Tibial nerve (tissue), 4 donors: ENCODE measurements at places on chromosomes 16 and 17. TPM values are rescaled to one million over a fixed set of nuclear protein-coding genes. Genes with fewer than 3 reads are reported as not detected.
A peak's percentile ranks its signal among the peaks of the same experiment; 100 is the strongest.

Gene TSPOAP1
- total RNA-seq: 16.3 TPM

DNA sequence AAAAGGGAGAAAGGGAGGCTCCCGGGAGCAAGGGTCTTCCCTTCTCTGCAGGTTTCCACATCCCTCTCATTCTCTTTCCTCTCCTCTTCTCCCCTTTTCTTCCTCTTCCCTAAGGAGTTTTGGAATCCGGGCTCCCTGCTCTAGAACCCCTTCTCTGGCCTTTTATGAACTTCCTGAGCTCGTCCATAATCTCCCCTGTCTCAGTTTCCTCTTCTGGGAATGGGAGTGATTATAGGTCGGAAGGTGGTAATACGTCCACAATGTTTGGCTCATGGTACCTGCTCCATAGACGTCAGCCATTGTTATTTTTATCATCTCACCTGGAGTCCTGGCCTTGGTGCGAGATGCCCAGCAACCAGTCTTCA is 467 bp upstream of the EMP2 start:
- H3K4me1 ChIP-seq: no peaks in the 10 kb centered on the region
- H3K27me3 ChIP-seq: no peaks in the 10 kb centered on the region
- H3K27ac ChIP-seq: peak overlapping the region; percentile 94

DNA sequence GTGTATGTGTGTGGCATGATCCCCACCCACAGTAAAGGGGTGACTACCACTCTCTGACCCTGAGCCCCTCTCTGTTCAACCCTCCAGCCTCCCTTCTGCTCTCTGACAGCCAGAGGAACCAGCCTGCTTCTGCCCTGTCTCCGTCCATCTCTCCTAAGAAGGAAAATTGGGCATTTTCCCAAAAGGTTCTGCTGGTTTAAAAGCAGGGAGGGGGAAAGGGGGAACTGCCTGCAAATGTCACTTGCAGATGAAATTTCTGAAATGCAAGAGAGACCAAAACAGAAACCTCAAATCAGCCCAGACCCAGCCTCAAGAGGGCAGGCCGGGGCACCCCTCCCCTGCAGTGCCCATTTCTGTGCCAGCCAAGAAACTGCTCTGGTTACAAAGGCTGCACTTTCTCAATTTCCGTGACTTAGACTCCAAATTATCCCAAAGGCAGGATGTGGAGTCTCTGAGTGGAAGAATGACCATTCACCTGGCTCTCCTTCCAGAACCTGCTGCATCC is 197.9 kb downstream of the RBFOX3 start:
- no peak overlapping the region for H3K4me3 ChIP-seq
- no peaks in the 10 kb centered on the region for H3K4me1 ChIP-seq
- H3K27ac ChIP-seq: no peak overlapping the region

Gene NPIPA3
- total RNA-seq: not detected

DNA sequence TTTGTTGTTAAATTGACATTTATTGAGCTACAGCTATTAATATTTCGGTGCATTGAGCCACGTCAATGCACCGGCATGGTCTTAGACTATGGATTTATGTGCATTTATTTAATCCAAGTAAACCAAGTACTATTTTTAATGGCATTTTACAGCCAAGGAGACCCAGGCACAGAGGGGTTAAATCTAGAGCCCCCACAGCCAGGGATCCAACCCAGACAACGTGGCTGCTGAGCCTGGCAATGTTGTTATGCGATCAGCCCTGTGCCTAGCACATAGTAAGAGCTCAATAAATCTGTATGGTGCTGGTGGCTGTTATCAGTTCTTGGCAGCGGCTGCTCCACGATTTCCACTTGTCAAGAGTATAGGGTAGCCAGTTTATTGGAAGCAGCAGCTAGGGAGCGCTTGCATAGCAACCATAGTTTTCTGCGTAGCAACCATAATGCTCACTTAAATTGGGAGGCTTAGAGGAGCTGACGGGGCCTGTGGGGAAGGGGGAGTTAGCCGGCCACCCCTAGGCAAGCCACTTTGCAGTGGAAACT is 541 bp upstream of the RBBP6 start:
- peaks cover 14% of the 10 kb centered on the region for H3K4me1 ChIP-seq
- H3K27ac ChIP-seq: peak overlapping the region; percentile 99
- no peaks in the 10 kb centered on the region for H3K27me3 ChIP-seq

- H3K4me1 ChIP-seq: peaks cover 4% of the 10 kb centered on the region
- H3K27me3 ChIP-seq: no peaks in the 10 kb centered on the region
- H3K4me3 ChIP-seq: no peak overlapping the region
Observed at GRCh38 chr17:8131844-8132441, 8.0 kb upstream of the HES7 start.

Gene CD7
- 0.63 TPM for total RNA-seq

Gene KRT27
- not detected for total RNA-seq

DNA sequence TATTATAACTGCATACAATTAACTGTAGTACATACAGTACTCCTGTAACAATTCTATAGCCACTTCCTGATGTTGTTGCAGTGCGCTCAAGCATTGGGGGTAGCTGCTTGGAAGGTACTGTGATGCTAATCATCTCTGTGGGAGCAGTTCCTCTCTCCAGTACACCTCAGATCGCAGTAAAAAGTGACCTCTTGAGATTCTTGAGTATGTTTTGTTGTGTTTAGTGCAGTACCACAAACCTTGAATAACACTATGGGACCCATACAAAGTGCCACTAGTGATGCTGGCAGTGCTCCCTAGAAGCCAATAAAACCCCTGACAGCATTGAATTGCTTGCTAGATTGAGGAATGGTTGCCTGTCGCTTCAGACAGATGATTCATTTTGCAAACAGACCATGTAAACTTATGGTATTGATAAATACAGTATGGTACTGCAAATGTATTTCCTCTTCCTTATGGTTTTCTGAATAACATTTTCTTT is 193.0 kb downstream of the SPECC1 start:
- no peaks in the 10 kb centered on the region for H3K36me3 ChIP-seq
- no peaks in the 10 kb centered on the region for H3K27me3 ChIP-seq
- H3K27ac ChIP-seq: no peak overlapping the region
- no peak for DNase-seq

Gene FBXL16
- 2.4 TPM for total RNA-seq

DNA sequence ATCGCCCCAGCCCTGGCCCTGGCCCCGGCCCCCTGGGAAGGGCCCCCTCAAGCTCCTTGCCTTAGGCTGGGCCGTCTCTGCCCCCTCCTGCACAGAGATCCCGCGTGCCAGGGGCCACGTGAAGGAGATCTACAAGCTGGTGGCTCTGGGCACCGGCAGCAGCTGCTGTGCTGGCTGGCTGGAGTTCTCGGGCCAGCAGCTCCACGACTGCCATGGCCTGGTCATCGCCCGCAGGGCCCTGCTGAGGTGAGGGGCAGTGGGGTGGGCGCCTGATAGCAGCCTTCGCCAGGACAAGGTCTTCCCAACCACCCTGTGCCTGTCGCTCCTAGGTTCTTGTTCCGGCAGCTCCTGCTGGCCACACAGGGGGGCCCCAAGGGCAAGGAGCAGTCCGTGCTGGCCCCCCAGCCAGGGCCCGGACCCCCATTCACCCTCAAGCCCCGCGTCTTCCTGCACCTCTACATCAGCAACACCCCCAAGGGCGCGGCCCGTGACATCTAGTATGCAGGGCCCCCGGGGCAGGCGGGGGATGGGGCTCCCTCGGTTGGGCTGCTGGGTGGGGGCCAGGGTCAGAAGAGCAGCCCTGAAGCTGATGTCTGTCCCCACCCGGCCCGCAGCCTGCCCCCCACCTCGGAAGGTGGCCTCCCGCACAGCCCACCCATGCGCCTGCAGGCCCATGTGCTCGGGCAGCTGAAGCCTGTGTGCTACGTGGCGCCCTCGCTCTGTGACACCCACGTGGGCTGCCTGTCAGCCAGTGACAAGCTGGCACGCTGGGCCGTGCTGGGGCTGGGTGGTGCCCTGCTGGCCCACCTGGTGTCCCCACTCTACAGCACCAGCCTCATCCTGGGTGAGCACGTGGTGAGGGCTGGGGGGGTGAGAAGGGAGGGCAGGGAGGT is 4.5 kb downstream of the ADAD2 start:
- no peak for DNase-seq
- H3K4me3 ChIP-seq: no peak overlapping the region
- H3K4me1 ChIP-seq: peaks cover 11% of the 10 kb centered on the region

DNA sequence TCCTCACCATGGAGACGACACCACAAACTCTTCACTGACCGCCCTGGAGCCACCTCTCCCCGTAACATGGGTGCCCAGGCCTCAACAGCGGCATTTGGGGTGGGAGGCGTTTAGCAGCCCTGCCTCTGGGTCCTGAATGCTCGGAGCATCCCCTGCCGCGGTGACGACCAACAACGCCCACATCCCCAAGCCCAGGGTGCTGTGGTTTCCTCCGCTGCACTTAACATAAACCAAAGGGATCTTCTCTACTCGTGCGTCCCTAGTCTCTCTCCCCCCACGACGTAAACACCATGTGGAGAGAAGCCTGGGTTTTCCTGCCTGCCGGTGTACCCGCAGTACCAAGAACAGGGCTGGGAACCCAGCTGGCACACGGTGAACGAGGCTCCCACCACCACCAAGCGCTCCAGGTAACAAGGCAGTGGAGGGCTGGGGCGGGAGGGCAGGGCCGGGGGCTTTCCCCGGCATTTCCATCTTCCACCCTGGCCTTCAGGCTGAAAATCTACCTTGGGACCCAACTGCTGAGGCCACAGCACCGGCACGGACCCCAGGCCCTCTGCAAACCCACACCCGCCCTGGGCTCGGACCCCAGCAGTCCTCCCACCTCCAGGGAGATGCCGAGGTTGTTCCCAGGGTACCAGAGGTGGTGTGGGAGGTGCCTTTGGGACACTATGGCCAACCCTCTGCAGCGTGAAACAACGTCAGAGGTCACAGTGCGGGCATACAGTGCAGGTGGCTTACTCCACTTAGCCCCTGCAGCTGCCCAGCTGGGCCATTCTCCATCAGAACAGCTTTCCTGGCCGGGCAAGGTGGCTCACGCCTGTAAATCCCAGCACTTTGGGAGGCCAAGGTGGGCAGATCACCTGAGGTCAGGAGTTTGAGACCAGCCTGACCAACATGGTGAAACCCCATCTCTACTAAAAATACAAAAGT is 54.3 kb downstream of the TIMM22 start:
- DNase-seq: no peak
- H3K27ac ChIP-seq: no peak overlapping the region
- no peaks in the 10 kb centered on the region for H3K27me3 ChIP-seq

DNA sequence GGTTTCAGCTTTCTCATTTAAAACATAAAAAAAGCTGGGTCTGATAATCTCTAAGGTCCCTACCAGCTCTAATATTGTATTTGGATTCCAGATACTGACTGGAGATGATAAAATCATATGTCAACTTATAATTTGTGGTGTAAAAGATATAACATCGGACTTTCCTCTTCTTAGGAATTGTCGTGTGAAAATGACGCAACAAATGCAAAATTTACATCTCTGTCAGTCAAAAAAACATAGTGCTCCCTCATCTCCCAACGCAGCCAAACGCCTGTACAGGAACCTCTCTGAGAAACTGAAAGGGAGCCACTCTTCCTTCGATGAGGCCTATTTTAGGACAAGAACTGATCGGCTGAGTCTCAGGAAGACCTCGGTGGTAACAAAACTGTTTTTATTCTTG is 197.3 kb downstream of the ANKFN1 start:
- no peak for DNase-seq
- no peak overlapping the region for H3K27ac ChIP-seq
- H3K4me1 ChIP-seq: no peaks in the 10 kb centered on the region
- H3K36me3 ChIP-seq: no peaks in the 10 kb centered on the region
- no peak overlapping the region for H3K4me3 ChIP-seq

GRCh38 chr17:28970879-28971278 is 19.6 kb upstream of the PHF12 start:
- H3K4me3 ChIP-seq: no peak overlapping the region
- H3K4me1 ChIP-seq: no peaks in the 10 kb centered on the region
- no peak overlapping the region for H3K27ac ChIP-seq
- DNase-seq: peak; percentile 51
- H3K27me3 ChIP-seq: no peaks in the 10 kb centered on the region

GRCh38 chr16:62921904-62922303 is 885.7 kb upstream of the CDH8 start:
- H3K27me3 ChIP-seq: no peaks in the 10 kb centered on the region
- H3K27ac ChIP-seq: no peak overlapping the region
- H3K36me3 ChIP-seq: no peaks in the 10 kb centered on the region
